ENCODE measurements at places on chromosomes 16 and 17.

DNA sequence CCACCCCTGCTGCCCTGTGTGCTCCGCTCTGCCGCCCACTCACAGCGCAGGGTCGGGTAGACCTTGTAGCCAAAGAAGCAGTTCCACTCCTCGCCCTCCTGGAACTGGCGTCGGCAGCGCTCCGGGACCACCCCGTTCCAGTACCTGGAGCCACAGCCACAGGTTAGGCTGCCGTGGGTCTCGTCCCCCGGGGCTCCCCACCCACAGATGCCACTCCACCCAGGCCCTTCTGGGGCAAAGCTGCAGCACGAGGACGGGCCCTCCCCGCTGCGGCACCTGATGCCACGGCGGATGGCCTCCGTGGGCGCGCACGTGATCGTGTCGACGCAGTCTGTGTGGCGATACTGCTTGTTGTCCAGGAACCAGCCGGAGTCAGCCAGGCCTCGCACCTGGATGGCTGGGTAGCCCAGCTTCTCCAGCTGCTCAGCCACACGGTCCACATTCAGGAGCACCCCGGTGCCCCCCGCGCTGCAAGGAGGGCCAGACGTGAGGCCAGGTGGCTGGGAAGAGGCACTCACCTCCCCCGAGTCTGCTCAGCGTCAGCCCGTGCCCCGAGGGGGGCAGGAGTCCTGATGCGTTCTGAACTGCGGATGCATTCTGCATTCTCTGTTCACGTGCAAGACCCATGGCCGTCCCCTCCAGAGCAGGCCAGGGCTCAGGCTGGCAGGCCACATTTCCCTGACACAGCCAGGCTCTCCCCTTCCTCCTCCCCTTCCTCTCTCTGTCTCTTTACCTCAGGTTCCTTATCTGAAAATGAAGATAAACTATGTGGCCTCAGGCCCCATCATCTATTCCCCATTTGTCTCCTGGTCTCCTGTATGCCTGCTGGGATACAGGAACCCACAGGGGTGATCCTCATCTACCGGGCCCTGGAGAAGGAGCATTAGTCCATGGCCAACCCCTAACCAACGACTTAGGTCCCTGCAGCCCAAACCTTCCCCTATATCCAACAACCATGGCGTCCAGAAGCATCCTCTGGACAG, 4.1 kb downstream of the NOTUM start:
- DNase-seq: peak; percentile 52

DNA sequence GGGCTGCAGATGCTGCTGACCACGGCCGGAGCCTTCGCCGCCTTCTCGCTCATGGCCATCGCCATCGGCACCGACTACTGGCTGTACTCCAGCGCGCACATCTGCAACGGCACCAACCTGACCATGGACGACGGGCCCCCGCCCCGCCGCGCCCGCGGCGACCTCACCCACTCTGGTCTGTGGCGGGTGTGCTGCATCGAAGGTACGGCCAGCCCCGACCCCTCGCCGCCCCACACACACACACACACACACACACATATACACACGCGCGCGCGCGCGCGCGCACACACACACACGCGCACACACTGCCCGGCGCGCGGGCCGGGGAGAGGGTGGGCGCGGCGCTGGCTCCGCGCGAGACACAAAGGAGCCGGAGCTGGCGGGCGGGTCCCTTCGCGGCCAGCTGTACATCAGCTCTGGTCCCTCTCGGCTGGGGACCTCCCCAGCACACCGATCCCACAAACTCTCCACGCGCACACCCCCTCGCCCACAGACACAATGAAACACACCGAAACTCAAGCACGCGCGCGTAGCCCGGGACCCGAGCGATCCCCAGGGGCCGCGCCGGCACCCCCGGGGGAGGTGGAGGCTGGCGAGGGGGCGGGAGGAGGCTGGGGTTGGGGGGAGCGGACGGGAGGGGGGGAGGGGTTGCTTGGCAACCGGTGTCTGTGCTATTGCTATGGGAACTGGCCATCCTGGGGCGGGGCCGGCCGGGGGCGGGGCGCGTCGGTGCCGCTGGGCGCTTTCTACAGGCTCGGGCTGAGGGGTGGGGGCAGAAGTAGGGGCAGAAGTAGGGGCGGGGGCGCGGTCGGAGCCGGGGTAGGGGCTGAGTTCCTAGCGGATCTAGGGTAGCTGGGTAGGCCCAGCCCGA, 658 bp downstream of the CACNG4 start:
- peak; percentile 77 for DNase-seq

- no peak for DNase-seq
Measured at GRCh38 chr16:89759746-89760340, 38.5 kb downstream of the ZNF276 start.

DNA sequence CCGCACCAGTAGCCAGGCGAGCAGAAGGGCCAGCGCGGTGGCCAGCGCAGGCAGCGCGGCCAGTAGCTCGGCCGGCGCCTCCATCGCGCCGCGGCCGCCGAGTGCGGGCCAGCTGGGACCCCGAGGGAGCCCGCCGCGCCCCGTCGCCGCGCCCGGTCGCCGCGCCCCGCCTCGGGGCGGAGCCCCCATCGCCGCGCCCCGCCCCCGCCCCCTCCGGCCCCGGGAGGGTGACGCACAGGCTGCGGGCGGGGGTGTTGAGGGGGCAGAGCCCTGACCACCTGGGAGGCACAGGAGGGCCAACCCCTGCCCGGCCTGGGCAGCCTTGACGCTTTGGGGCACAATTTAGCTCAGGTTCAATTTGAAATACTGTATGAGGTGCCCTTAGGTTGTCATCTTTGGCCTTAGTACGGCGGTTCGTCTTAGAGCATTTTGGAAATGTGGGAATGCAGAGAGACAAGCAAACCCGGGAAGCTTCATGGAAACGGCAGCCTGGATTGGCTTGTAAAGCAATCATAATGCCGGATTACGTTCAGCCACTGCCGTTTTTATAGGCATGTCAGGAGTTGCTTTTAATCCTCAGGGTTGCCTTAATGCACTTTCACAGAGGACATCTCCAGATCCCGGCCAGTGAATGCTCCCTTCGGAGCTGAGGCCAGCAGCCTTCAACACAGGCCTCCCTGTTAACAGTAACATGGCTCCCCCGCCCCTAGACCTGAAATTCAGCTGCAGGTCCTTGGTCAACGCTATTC, at the start of gene MXRA7:
Gene MXRA7, minus strand, starts transcription at position 103 of the 749 bp plus-strand sequence. Its CDS starts 19 bp downstream, at position 84.
- DNase-seq: peak; percentile 88

- DNase-seq: no peak
Measured at GRCh38 chr16:53732296-53732929, 28.5 kb downstream of the FTO start.

- no peak for DNase-seq
Measured at GRCh38 chr17:4357030-4357628, 9.3 kb downstream of the UBE2G1 start.

DNA sequence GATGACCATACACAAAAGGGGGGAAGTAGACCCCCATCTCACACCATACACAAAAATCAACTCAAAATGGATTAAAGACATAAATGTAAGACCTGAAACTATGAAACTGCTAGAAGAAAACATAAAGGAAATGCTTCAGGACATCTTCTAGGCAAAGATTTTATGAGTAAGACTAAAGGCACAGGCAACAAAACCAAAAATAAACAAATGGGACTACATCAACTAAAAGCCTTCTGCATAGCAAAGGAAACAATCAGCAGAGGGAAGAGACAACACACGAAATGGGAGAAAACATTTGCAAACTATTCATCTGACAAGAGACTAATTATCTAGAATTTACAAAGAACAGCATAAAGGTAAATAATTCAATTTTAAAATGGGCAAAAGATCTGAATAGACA, 152.1 kb downstream of the AXIN2 start:
- DNase-seq: no peak

DNA sequence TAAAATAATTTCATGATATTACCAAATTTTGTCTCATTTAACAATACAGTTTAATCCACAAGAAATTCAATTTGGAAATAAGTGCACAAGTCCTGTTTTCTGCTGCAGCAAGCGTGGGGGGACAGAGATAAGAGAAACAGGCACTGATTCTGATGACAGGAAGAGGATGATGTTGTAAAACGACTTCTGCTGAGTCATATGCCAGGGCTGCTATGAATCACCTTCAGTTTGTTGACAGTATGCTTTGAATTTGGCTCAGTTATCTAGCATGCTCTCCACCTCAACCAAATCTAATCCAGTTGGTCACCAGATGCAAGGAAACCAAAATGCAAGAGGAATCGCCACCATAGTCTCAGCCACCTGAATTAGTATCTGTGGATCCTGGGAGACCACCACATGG, 244.1 kb upstream of the MON1B start:
- no peak for DNase-seq

GRCh38 chr17:71037386-71037785, 868.1 kb downstream of the KCNJ2 start:
- no peak for DNase-seq

GRCh38 chr16:26261621-26262020, 569.9 kb downstream of the HS3ST4 start:
- DNase-seq: no peak

DNA sequence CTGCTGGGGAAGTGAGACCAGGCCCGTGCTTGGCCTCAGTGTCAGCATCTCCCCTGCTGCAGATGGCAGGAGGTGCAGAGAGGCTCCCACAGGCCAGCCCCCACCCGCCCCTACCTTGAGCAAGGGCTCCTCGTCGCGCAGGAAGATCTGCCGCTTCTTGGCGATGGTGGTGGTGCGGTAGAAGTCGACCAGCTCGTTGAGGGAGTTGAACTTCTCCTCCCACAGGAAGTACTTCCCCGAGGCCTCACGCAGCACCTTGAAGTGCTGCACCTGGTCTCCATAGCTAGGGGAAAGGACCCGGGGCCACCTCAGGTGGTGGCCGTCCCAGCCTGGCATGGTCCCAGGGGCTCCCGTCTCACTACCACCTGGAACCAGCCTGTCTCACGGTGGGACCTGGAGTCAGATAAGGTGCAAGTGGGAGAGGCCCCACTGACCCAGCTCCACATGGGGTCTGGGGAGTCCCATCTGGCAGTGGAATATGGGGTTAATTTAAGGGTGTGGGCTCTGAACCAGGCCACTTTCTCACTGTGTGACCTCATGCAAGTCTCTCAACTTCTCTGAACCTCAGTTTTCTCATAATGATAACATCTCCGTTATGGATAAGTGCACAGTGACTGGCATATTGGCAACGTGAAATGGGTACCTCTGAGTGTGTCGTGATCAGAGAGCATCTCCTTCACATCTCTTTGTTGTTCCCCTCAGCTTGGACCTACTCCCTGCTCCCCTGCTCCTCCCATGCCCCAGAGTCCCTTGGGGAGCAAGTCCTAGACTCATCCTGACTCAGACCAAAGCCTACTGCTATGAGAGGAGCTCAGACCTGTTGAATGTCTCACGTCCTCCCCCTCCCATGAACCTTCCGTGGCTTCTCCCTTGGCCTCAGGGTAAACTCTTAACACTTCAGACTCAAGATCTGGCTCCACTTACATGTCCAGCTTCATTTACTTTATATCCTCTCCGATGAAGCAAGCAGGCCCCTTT, 19.8 kb upstream of the FAM83G start:
- no peak for DNase-seq
